ENCODE measurements at places on chromosomes 7 and 10.

- peak; percentile 62 for DNase-seq
Measured at GRCh38 chr7:142854372-142855113, at the start of gene EPHB6. Gene EPHB6, plus strand, starts transcription at chr7:142855076. Its CDS starts 8,152 bp downstream, at chr7:142863228.

DNA sequence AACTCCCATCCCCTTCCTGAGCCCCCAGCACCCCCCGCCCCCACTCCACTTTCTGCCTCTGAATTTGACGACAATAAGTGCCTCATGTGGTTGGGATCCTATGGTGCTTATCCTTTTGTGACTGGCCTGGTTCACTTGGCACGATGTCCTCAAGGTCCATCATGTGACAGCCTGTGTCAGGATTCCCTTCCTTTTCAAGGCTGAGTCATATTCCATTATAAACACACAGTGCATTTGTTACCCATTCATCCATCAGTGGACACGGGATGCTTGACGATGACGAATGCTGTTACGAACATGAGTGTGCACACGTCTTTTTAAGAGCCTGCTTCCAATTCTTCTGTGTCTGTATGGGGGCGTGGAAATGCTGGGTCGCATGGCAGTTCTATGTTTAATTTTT lies 26.7 kb downstream of the SHH start:
- DNase-seq: no peak

DNA sequence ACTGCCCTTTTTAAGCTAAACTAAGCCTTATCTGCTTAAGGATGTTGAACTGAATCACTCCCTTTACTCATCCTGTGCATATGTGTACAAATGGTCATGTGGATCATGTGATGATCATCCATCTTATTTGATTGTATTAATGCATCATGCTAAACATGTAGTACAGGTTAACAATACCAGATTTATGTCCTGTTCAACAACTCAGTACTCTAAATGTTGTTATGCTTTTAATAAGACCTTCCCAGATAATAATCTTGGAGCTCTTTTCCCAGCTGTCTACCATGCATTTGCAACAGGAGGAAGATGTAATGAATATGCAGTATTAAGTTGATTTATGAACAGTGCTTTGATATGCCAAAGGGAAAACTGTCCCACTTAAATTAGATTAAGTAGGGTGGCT lies 318.0 kb downstream of the BICC1 start:
- DNase-seq: no peak

DNA sequence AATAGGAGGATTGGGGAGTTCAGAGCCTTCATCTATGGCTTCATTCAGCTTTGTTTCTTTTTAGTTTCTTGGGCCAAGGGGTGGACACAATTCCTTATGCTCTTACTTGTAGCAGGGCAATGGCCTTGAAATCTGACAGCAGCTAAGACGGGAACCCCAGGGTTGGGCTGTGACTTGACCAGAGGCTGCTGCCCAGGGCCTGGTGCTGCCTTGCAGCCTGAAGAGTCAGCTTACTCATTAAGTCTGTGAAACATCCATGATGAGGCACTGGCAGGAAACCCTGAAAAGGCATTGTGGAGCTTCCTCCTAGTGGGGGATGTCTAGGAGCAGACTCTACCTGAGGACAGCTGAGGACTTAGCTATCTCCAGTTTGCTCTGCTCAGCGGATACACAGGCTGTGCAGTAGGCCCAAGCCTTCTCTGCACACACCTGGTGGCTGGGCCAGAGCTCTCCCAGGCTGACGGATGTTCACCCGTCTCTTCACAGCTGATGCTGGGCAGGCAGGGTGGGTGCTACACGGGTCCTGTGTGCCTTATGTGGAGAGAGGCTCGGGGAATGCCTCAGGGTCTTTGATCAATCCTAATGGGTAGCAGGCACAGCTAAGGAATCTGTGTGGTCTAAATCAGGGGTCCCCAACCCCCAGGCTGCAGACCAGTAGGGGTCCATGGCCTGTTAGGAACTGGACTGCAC lies 17.8 kb downstream of the CXCL12 start:
- no peak for DNase-seq

- DNase-seq: no peak
Measured at GRCh38 chr7:5610500-5611186, 170.8 kb downstream of the RNF216 start.

DNA sequence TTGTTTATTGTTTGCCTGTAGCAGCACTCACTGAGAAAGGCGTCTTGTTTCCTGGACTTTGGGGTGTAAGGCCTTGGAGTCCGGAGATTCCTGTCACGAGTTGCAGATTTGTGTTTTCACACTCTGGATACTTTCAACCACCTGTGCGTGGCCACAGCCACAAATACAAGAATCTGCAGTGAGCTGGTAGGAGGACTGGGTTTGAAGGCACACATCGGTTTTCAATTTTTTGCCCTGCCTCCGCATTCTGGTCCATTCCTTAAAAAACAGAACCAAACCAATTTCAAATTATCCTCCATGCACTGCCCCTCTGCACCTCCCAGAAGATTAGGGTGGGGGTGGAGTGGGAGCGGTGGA lies 619 bp downstream of the EXOC4 start:
- no peak for DNase-seq

DNA sequence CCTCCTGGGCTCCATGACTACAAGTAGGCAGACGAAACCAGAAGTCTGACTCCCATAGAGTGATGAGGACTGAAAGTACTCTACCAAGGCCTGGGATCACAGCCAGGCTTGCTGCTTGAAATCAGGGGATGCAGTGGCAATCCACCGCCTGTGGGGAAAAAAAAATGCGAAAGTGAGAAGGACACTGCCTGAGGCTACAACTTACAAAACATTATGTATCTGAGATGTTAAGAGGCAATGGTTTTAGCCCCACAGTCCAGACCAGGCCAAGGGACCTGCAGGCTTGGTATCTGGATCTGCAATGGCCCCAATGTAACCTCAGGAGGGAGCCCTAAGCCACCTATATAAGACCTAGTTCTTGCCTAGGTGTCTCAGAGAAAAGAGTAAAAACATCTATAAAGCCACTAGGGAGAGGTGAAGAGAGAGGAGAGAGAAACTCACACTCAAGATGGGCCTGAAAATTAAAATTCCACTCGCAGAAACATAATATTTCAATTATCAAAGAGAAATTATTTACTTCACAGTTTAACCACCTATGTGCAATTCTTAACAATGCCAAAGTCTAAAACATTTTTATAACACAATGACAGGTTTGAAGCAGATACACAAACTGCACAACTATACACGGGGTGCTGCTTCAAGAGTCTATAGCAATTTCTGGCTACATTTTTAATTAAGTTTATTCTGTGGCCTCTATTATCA lies 13.9 kb downstream of the DNAJC1 start:
- peak; percentile 72 for DNase-seq

GRCh38 chr7:96397936-96398598 lies 76.2 kb upstream of the SLC25A13 start:
- DNase-seq: no peak

- DNase-seq: no peak
Measured at GRCh38 chr7:22578007-22578733, 78.2 kb upstream of the STEAP1B start.

- no peak for DNase-seq
Measured at GRCh38 chr7:38317515-38317914, 44.1 kb upstream of the TARP start.

DNA sequence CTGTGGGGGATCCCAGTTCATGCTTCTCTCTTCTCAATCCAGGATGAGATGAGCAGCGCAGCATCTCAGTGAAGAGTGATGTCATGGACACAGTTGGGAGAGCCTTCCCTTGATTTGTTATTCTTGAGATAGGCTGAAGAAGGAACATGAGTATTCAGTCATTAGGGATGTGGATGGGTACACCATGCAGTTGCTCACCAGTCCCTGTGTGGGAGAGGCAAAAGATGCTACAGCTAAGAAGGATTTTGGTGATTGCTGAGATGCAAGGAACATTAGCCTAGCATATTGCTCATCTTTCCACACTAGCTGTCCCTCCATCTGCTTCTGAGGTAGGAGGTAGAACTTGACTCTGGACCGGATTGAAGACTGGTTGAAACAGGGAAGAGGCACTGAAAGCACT lies 179.6 kb downstream of the GALNT17 start:
- no peak for DNase-seq

DNA sequence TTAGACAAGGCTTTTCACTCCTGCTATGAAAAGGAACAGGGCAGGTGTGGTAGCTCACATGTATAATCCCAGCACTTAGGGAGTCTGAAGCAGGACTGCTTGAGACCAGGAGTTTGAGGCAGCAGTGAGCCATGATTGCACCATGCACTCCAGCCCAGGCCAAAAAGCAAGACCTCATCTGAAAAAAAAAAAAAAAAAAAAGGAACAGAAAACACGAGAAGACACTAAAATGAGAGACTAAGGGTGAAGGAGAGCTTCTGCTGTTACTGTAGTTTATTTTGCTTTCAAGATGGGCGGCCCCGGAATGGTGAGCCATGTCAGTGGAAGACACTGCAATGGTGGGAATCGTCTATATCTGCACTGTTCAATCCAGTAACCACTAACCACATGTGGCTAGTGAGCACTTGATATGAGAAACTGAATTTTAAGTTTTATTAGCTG lies 9.9 kb downstream of the PIP4K2A start:
- no peak for DNase-seq

- no peak for DNase-seq
Measured at GRCh38 chr7:151599401-151600227, 79.9 kb upstream of the RHEB start.

DNA sequence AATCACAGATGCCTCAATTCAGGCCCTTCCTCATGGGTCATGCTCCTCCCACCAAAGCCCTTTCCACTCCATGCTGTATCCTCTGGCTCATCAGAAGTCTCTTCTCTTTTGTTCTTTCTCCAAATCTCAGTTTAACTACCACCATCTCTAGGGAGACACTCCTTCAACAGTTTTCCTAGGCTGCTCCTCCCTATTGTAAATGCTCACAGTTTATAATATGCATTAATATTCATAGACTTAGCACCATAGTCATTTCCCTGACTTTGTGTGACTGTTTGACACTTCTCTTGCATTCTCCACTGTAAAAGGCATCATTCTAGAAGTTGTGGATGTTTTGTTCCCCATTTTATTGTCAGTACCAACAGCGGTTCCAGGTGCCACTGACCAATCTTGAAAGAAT lies 226.5 kb upstream of the PRSS1 start:
- no peak for DNase-seq

DNA sequence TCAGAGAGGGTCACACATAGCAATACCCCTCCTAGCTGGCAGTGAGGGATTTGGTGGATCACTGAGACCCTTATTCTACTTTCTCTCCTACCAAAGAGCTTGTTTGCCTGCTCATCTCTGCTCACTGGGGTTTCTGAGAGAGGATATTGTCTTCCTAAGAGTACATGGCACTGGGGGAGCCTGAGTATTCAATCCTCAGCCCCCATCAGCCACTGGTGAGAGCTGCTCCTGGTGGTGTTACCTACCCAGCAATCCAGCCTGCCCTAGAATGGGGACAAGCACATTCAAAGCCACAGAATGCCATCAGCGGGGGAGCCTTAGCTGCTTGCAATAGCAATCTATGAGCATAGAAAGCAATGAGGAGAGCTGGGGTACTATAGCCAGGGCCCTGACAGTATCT lies 281.1 kb downstream of the WDR11 start:
- no peak for DNase-seq

- no peak for DNase-seq
Measured at GRCh38 chr10:32972460-32972859, 14.4 kb upstream of the ITGB1 start.

GRCh38 chr7:100803398-100804161 lies 23.7 kb downstream of the EPHB4 start:
- peak; percentile 83 for DNase-seq

DNA sequence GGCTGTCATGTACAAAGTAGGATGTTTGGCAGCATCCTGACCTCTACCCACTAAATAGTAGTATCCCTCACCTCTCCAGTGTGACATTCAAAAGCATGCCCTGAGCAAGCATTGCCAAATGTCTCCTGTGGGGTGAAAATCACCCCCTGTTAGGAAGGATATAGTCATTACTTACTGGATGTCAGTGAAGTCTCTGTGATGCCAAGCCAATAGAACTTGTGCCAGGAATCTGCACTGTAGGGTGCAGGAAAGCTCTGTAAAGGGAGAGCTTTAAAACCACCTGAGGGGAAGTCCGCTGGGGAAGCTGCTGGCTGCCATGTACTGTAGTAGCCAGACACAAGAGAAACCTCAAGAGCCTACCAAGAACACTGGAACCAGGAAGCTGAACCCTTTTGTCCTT lies 170.7 kb upstream of the DKK1 start:
- no peak for DNase-seq

GRCh38 chr10:44244745-44245600 lies 139.9 kb downstream of the CXCL12 start:
- DNase-seq: no peak

GRCh38 chr10:102564209-102564834 lies 60.5 kb downstream of the SUFU start:
- no peak for DNase-seq

DNA sequence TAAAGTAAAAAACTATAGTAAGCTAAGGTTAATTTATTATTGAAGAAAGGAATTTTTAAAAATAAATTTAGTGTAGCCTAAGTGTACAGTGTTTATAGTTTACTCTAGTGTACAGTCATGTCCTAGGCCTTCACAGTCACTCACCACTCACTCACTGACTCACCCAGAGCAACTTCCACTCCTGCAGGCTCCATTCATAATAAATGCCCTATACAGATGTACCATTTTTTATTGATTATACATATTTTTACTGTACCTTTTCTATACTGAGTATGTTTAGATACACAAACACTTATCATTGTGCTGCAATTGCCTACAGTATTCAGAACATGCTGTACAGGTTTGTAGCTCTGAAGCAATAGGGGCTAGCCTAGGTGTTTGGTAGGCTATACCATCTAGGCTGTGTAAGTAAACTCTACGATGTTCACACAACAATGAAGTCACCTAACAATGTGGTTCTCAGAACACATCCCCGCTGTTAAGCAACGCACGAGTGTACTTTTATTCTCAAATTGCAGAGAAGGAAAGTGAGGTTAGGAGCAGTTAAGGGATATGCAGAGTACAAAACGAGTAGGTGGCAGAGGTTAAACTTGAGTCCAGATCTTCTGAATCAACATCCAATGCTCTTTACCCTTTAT lies 38.9 kb upstream of the PLCE1 start:
- no peak for DNase-seq

- no peak for DNase-seq
Measured at GRCh38 chr7:143299346-143299745, 11.2 kb downstream of the CASP2 start.

DNA sequence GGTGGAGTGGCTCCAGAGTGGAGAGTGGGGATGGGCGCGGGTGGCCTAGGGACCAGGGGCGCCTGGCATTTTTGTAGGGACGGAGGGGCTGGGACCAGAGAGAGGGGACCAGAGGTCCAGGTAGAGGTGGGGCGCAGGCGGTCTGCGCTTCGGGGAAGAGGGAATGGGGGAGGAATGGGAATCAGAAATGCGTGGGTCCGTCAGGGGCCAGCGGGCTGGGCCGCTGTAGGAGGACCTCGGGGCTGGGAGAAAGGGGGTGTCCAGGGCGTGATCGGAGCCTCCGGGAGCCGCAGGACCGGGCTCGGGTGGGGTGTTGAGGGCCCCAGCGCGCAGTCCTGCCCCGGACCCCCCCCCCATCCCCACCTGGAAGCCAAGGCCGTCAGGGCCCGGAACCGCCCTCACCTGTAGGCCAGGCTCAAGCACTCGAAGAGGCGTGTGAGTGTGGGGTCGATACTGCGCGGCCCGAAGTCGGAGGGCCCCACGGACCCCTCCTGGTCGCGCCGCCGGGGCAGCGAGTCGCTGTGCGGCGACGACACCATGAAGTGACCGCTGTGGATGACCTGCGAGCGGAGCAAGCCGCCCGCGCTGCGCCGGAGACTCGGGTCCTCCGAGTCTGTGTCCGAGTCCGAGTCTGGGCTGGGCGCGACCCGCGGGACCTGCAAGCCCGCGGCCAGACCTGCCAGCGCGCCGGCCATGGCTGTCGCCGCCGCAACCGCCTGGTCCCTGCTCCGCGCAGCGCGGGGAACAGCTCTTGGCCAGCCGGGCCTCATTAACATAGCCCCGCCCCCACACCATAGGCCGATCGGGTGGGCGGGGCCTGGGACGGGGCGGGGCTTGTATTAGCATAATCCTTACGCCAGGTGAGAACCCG lies at the start of gene MLXIPL:
Gene MLXIPL (minus strand): TSS at position 725 of the 871 bp plus-strand sequence. CDS start 30 bp downstream, at position 695.
- peak; percentile 97 for DNase-seq
